Fibroblast of villous mesenchyme (primary cell): ENCODE measurements at places on chromosomes 3 and 15.

- DNase-seq: no peak
Measured at GRCh38 chr3:34807611-34808010, 831.7 kb upstream of the ARPP21 start.

DNA sequence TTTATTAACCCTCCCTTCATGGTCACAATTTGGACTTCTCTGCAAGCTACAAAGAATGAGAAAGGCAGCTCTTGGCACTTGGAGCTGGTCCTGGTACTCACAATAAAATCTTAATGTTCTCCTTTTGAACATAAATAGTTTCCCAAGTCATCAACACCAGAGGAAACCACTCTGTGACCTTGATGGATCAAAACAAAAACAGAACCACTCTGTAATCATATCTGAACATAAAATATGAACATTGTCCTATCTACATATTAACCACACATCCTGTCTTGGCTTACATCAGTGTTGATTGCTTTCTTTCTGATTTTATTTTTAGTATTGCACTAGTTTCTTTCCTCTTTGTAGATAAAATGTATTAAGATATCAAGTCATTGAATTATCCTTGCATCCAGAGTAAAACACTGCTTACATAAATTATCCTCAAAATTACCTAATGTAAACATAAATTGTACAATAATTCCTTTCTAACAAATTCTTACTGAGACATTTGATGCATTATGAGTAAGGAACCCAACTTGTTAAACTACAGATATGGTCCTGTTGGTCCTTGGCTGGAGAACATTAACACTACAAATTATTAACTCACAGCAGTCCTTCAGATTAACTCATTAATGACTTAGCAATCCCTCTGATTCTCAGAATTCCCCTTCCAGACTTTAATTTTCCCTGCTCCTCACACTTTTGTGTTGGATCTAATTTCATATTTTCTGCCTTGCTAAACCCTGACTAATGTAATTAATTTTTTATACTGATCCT, 860.5 kb downstream of the DIPK2A start:
- peak; percentile 5 for DNase-seq

DNA sequence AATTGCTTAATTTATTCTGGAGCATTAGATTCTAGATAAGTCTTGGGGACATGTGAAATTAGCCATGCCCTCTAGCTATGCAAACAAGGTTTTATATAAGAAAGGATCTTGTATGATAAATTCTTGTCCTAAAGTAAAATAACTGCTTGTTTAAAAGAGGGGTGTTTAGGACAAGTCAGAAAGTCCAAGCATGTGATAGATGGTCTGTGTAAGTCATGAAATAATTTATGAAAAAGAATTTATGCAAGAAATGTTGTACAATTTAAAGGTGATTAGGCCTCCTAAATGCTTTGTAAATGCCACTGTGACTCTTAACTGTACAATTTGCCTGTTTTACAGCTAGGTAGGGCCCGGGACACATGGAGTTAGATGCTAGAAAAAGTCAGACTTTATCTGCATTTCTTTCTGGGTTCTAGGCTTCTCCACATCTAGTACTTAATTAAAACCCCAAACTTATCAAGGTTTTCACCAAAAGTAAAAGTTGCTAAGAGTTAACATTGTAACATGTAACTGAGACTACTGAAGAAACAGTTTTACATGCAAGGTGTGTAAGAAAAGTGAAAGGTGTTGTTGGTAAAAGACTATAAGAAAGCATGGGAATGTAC, 13.2 kb downstream of the LINS1 start:
- DNase-seq: peak; percentile 9

DNA sequence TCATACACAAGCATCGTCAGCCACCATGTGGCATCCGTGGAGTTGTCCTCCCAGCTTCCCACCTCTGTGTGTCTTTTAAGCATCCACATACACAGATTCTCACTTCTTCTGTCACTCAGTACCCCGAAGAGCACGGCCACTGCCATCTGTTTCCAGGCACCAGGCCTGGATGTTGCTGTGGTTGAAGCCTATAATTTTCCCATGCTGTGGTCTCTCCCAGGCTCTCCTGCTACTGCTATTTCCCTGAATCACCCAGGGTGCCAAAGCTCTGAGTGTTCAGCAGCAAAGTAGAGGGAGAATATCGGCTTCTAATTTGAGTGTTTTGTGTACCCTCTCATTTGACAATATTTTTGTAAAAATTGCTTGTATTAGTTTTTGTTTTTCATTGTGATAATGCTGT, 265.7 kb downstream of the DIPK2A start:
- no peak for DNase-seq

DNA sequence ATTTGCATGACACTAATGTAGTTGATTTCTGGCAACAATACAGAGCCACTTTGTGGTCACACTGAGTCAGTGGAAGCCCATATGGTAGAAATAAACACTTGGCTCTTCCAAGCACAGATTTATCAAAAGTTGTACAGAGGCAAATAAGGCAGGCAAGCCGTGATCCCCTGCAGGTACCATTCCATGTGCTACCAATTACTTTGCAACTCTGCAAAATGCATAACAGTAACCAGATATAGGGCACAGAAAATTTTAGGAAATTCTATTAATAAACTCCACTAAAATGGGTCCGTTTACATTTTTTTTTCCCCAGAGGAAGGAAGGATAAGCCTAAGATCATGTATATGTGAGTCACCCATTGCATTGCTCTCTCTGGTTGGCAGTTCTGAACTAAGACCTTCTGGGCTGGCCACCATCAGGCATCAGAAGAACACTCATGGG, 103.1 kb upstream of the PTX3 start:
- DNase-seq: peak; percentile 56

- DNase-seq: no peak
Measured at GRCh38 chr3:127275287-127275781, 12.5 kb downstream of the PRR20G start.

DNA sequence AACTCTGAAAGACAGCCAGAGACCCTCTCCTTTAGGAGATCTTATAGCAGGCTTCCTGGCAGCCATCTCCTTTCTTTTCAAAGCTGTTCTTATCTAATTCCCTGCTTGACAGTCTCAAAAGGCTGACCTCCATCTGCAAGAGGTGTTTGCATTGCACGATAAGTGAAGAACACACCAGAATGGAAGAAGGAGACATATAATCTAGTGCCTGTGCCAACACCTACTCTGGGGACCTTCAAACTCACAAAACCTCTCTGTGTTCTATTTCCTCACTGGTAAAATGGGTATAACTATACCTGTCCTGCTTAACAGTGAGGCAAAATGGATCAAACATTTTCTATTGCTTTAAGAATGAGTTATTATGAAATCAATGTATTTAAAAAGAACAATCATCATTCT, 65.0 kb downstream of the WDR72 start:
- no peak for DNase-seq

GRCh38 chr15:63283126-63283525, 5.7 kb downstream of the APH1B start:
- DNase-seq: no peak

- DNase-seq: no peak
Measured at GRCh38 chr3:161073181-161073580, 32.0 kb downstream of the B3GALNT1 start.

DNA sequence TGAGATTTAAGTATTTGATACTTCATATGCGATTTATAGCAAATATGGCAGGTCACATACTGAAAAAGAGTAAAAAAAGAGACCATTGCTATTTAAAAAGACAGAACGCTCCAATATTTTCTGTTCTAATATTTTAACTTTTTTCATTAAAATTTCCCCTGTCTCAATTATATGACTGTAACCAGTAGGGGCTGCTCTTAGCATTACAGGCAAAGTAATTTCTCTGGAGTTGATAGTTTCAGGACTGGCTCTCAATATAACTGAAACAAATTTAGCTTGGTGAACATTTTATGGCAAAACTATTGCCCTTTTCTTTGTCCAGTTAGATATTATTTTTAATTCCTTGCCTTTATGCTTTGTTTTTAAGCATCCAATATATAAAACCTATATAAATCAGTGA, 286.3 kb upstream of the ROBO2 start:
- DNase-seq: no peak

GRCh38 chr3:71229905-71230657, 353.4 kb downstream of the FOXP1 start:
- no peak for DNase-seq

GRCh38 chr3:115488409-115488808, 134.9 kb upstream of the GAP43 start:
- DNase-seq: no peak

DNA sequence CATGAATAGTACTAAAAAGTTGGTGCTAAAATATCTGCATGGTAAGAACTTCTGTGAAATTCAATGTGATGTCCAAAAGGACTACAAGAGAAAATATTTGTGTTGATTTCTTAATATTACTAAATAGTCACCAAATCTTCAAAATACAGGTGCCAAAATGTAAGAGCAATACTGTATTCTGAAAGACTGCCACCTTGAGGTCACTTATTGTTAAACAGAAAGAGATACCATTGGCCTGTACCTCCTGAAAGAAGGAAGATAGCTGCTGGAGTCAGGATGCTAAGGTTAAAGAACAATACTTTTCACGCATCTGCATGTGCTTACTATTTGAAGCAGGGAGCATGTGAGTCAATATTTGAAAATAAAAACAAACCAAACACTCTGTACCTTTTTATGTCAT, 72.0 kb upstream of the LSAMP start:
- DNase-seq: peak; percentile 1

DNA sequence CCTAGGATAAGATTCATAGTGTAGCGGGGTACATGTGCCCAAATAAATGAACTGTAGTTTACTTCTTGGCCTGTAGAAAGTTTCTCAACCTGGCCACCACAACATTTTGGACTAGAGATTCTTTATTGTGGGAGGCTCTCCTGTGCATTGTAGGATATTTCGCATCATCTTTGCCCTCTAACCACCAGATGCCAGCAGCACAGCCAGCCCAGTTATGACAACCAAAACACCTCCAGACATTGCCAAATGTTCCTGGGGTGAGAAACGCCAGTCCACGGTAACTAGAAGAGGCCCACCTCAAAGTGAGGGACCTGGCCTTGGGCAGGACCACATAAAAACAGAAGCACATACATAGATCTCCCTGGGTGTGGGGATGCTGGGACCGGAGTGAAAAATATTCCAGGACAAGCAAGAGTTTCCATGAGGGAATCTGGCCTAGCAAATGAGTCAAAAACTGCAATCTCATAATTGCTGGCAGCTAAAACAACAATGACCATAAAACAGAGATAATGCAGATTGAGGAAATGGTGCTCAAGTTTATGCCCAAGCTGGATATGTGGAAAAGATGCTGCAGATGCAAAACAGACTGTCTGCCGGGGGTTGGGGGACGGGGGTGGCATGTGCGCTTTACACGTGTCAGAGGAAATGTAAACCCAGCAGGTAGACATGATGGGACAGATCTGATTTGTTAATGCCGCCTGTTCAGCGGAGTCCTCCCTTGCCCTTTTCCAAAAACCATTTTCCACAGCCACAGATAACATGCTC, 39.7 kb downstream of the ARHGEF3 start:
- peak; percentile 73 for DNase-seq

GRCh38 chr3:5197022-5197421, 9.5 kb downstream of the EDEM1 start:
- DNase-seq: peak; percentile 89

GRCh38 chr15:92000709-92001108, 147.2 kb downstream of the SLCO3A1 start:
- DNase-seq: no peak

DNA sequence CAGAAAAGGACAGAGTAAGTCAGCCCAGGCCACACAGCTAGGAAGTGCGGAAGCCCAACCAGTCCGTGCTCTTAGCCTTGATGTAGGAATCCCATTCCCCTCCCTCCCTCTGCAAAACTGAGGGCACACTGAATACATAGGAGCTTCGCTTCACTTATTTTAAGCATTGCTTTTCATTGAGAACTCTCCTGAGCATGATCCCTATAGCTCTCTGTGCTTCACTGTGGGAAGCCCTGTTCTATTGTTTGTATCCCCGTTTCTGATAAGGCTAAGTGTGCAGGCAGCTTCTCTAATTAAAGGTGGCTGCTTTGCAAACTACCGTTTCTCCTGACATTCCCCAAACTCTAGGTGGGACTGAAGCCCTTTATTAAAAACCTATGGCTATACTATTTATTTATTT, 29.9 kb downstream of the IL5RA start:
- no peak for DNase-seq

- DNase-seq: no peak
Measured at GRCh38 chr3:161275919-161276318, 54.8 kb downstream of the NMD3 start.

- peak; percentile 50 for DNase-seq
Measured at GRCh38 chr15:74869726-74870407, 3.3 kb downstream of the SCAMP2 start.

DNA sequence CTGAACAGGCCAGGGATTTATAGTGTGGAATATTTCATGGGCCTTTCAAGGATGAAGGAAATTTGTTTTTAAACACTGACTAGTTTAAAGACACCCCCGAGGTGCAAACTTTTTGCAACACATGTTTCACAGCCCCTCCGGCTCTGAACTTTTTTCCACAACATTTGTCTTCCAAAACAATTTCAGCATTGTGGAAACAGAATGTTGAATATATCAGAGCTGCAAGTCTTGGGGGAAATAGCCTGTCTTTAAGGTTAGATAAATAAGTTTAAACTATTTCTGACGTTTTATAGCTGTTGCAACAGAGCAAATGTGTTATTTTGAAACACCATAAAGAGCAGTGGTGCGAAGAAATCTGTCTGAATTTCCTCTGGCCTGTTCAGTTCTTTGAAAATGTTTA, 229.2 kb upstream of the GOLGA6L4 start:
- peak; percentile 29 for DNase-seq

DNA sequence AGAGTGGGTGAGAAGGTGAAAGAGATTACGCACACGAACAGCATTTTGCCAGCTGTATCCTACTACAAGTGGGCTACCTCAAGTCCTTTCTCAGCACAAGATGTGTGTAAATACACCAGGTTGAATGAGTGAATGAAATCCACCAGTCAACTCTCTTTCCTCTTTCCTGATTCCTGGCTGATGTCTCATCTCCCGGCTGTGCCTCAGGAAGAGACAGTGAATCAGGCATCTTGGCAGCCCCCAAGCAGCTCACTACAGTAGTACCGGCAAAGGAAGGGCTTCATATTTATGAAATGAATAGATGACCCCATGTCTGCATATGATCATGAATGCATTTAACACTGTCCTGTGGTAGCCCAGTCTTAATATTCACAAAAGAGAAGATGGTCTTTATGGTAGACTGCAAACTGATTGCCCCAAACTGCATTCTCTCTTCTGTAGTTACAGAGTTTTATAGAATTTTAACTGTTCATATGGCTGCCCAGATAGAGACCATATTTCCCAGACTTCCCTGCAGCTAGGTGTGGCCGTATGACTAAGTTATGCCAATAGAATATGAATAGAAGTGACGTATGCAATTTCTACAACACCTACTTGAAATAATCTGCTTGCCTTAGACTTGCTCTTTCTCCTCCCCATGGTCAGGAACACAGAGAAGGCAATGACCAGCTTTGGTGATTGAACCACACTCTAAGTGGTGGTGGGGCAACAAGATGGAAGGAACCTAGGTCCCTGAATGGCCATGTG, 22.7 kb downstream of the MGLL start:
- no peak for DNase-seq

- peak; percentile 77 for DNase-seq
Measured at GRCh38 chr3:189324538-189325138, 152.9 kb downstream of the TPRG1 start.

GRCh38 chr15:26115229-26115943, 252.3 kb upstream of the ATP10A start:
- DNase-seq: no peak
